ENCODE measurements at places on chromosomes 12 and 14. TPM values are rescaled to one million over a fixed set of nuclear protein-coding genes. Genes with fewer than 3 reads are reported as not detected.

- peak overlapping the region; percentile 94 for H3K27ac ChIP-seq
- H3K36me3 ChIP-seq = peaks cover 34% of the 10 kb centered on the region
- no peaks in the 10 kb centered on the region for H3K4me1 ChIP-seq
- H3K27me3 ChIP-seq = no peaks in the 10 kb centered on the region
- DNase-seq = peak; percentile 65
These were observed 594 bp downstream of the ZCCHC8 start for GRCh38 chr12:122499991-122500684.

GRCh38 chr14:93430315-93431035, at the start of gene UNC79:
TSS of gene UNC79 (plus strand) at chr14:93430939. CDS start at chr14:93431030, 91 bp downstream.
- H3K36me3 ChIP-seq = no peaks in the 10 kb centered on the region
- peaks cover 3% of the 10 kb centered on the region for H3K27me3 ChIP-seq
- H3K4me3 ChIP-seq = no peak within 1 kb of the TSS
- H3K4me1 ChIP-seq = no peaks in the 10 kb centered on the region

DNA sequence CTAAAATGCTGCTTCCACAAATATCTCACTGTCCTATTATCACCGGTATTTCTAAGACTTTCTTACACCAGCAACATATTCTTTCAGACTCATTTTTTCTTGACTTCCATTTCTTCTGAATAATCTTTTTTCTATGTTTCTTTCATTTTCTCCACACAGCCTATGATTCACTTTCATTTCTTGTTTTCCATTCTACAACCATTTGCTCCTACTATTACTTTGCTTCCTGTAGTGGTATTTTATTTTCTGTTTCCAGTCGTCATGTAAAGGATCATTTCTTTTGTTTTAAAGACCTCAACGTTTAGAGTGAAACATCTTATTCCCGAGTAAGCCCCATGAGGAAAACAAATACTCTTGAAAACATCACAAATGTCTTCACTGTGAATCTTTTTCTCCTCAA, 182.2 kb upstream of the MDGA2 start:
- DNase-seq = no peak
- no peak overlapping the region for H3K4me3 ChIP-seq
- no peaks in the 10 kb centered on the region for H3K4me1 ChIP-seq
- H3K36me3 ChIP-seq = no peaks in the 10 kb centered on the region

DNA sequence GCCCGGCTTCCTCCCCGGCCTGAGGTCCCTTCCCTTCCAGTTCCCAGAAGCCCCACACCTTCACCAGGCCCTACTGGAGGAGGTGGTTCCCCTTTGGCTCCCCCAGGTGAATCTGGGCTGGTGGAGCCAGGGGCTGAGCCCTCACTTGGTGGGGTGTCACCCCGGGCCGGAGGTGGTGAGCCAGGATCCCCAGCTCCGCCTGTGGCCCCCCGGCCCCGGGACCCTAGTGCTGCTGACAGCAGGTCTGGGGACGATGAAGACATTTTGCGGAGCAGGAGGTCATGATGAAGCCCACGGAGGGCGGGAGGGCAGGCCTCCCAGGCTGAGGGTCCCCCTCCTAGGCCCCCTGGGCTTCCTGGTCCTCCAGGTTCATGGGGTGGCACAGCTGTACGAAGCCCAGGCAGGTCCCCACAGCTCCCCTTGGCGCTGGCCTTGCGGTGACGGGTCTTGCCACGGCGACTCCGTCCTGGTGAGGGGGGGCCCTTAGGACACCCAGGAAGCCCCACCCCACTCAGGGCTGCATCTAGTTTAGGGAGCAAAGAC, 16.6 kb downstream of the MAP3K12 start:
- no peaks in the 10 kb centered on the region for H3K4me1 ChIP-seq
- peaks cover 14% of the 10 kb centered on the region for H3K36me3 ChIP-seq
- no peak for DNase-seq
- peak overlapping the region; percentile 51 for H3K27ac ChIP-seq
- H3K4me3 ChIP-seq = no peak overlapping the region
- H3K27me3 ChIP-seq = no peaks in the 10 kb centered on the region

DNA sequence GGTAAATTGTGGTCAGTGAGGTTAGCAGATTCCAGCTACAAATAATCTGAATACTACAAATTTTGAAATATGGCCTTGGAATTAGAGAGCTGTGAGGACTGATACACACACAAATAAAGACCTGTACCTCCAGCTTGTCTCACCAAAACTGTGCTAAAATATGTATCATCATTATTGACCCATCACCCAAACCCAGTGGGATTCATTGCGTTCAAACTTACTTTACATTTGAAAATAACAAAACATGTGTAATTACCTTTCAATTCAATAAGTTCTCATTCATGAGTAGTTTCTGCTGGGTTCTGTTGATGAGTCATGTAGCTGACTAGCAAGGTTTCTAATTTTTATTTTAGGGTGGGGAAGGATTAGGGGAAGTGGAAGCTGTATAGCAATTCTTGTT, 170.9 kb downstream of the MSRB3 start:
- no peaks in the 10 kb centered on the region for H3K27me3 ChIP-seq
- H3K36me3 ChIP-seq = no peaks in the 10 kb centered on the region
- no peaks in the 10 kb centered on the region for H3K4me1 ChIP-seq

DNA sequence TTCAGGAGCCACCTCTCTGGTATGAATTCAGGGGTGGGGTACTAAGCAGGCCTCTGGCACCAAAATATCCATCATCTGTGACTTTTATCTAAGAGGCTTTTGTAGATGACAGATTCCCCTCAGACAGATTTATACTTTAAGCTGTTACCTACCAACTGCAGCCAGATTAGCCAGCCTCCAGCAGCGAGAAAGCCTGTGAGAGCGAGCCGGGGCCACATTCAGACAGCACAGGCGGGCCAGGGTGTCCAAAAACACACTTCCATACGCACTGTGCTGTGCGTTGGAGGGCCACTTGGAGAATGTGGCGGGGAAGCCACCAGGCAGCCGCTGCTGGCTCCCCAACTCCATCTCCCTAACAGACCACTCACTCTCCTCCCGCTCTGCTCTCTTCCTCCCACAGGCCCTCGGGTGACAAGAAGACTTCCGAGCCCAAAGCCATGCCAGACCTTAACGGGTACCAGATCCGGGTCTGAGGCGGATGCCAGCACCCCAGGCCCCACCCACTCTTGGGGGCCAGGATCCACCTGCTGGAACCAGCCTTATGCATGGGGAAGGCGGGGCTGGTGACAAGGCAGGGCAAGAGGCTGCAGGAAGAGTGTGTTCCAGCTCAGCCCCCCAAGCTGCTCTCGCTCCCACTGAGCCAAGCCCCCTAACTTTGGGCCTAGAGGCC, 17.4 kb downstream of the VASH1 start:
- DNase-seq = no peak
- no peak overlapping the region for H3K27ac ChIP-seq
- no peaks in the 10 kb centered on the region for H3K36me3 ChIP-seq
- H3K4me1 ChIP-seq = no peaks in the 10 kb centered on the region
- no peak overlapping the region for H3K4me3 ChIP-seq

DNA sequence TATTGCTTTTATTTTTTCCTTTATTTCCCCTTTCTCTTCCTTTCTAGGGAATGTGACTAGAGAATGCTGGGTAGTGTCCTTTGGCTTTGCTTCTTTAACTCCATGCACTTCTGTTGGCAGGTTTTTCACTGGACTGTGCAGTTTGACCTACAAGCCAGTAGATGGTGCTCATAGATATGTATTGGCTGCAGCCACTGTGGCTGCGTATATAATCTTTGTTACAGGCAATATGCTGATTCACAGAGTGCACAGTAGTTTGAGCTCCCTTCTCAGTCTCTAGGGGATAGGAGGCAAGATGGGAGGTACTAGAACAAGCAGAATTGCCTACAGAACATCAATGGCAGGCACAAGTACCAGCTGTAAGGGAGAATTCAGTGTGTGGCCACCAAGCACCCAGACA, 503.5 kb downstream of the LRFN5 start:
- no peak for DNase-seq
- H3K27me3 ChIP-seq = no peaks in the 10 kb centered on the region
- no peaks in the 10 kb centered on the region for H3K4me1 ChIP-seq
- H3K4me3 ChIP-seq = no peak overlapping the region
- H3K27ac ChIP-seq = no peak overlapping the region

DNA sequence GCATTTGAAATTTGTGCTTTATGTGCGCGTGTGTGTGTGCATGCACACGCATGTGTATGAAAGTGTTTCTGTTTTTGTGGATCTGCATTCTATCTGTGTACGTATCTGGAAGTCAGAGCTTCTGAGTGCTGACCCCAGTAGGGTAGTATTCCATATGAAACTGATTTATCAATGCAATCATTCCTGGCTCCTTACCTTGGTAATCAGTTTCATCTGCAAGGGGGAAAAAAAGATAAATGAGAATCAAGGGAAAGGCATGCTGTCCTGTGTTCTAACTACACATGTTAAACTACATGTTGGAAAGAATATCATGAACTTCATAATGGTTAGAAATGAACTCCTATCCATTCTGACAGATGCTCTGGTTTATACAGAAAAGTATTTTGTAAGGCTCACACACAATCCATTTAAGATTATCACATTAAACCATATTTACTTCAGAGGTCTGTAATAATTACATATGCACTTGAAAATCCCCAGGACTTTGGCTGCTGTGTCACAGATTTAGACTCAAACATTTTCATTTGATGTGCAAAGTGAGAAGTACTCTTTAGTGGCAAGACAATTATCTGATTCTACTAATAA, 276.1 kb upstream of the LMO3 start:
- H3K36me3 ChIP-seq = no peaks in the 10 kb centered on the region
- no peak overlapping the region for H3K4me3 ChIP-seq
- H3K4me1 ChIP-seq = no peaks in the 10 kb centered on the region
- no peaks in the 10 kb centered on the region for H3K27me3 ChIP-seq
- no peak overlapping the region for H3K27ac ChIP-seq

DNA sequence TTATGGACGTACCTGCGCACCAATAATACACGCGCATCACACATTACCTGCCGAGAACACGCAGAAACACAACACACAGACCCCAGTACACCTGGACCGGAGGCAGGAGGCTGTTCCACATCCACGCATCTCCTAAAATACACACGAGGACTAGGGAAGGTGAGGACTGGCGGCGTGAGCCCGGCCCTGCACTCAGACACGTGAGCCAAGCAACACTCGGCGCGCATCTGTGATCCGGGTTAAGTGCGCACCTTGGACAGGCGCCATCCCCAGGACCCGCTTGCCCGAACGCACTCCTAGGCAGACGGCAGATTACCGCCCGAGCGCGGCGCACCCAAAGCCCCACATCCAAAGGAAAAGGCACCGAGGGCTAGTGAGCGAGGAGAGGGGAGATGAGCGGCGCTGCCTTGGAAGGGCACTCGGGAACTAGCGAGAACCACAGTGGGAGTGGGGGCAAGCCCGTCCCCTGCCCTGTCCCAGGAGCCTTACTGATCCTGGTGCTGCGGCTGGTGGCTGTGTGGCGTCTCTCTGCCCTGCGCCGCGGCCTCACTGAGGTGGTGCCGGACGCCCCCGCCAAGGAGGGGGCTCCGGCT, 417 bp downstream of the GLS2 start:
- H3K36me3 ChIP-seq = no peaks in the 10 kb centered on the region
- no peaks in the 10 kb centered on the region for H3K27me3 ChIP-seq
- DNase-seq = peak; percentile 69
- no peak overlapping the region for H3K27ac ChIP-seq

DNA sequence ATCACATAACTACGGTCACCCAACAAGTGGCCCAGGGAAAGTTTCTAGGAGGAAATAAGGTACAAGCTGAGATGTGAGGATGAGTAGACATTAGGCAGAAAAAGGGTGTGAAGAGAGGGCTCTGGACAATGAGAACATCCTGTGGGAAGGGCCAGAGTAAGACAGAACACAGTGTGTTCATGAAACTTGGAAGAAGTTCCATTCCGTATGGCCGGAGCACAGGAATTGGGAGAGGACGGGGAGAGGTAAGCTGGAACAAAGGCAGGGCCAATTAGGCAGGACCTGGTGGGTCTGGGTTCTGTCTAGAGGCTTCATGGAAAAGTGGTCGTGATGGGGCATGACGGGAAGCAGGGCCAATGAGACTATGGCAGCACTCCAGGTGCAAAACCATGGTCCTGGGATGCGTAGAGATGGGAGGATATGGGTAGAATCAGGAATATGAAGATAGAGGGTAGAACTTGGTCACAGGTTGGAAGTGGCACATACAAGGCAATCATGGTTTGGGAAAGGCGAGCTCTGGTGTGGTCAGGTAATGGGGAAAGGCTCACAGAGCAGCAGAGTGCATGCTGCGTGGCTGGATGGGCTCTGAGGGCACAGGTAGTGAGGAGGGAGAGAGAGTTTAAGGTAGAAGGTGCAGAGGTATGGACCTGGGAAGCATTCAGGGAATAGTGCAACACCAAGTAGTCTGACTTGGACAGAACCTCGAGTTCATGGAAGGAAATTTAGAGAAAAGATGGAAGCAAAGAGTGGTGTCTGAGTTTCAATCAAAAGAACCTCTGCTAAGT, 93.0 kb downstream of the RFX4 start:
- no peaks in the 10 kb centered on the region for H3K4me1 ChIP-seq
- DNase-seq = no peak
- peaks cover 4% of the 10 kb centered on the region for H3K27me3 ChIP-seq
- H3K4me3 ChIP-seq = no peak overlapping the region

GNPTAB gene
- polyA plus RNA-seq = 6.8 TPM

B3GNT4 gene
- 0.45 TPM for polyA plus RNA-seq

LMO3 gene
- polyA plus RNA-seq = 1.9 TPM

FLRT2 gene
- not detected for polyA plus RNA-seq
